ENCODE measurements at places on chromosomes 6 and 20. TPM values are rescaled to one million over a fixed set of nuclear protein-coding genes. Genes with fewer than 3 reads are reported as not detected.
A peak's percentile ranks its signal among the peaks of the same experiment; 100 is the strongest.

The RTEL1 gene
- 6.0 TPM for total RNA-seq

The C20orf96 gene
- 6.0 TPM for total RNA-seq

The DEFB124 gene
- total RNA-seq, result not detected

The ADAM33 gene
- total RNA-seq, result 18.9 TPM

The FOXF2 gene
- total RNA-seq, result not detected

The SSTR4 gene
- total RNA-seq, result not detected

GRCh38 chr6:74289884-74290283 is 593.9 kb downstream of the CD109 start:
- H3K4me3 ChIP-seq, result no peak overlapping the region
- DNase-seq, result no peak
- H3K27me3 ChIP-seq, result no peaks in the 10 kb centered on the region
- no peaks in the 10 kb centered on the region for H3K4me1 ChIP-seq
- no peak overlapping the region for H3K27ac ChIP-seq
- H3K36me3 ChIP-seq, result no peaks in the 10 kb centered on the region

DNA sequence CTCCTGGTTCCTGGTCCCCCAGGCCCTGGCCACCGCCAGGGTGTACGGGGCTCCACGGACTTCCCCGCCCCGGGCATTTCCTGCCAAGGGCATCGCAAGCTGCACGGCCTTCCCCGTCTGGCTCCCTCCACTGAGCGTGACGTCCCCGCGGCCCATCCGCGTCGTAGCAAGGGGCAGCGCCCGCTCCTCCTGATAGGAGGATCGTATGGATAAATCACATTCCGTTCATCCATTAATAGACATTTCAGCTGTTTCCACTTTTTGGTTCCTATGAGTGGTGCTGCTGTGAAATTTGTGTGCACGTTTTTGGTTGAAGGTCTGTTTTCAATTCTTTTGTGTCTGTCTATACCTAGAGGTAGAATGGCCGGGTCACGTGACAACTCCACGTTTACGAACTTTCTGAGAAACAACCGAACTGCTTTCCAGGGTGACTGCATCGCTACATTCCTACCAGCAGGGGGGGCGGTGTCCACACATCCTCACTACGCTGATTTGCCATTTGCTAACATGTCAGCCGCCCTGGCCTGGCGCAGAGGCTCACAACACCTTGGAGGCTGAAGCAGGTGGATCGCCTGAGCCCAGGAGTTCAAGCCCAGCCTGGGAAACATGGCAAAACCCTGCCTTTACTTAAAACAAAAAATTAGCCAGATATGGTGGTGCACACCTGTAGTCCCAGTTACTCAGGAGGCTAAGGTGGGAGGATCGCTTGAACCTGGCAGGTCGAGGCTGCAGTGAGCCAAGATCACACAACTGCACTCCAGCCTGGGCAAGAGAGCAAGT is 37.7 kb downstream of the KCNQ2 start:
- peak; percentile 90 for DNase-seq
- H3K27me3 ChIP-seq, result no peaks in the 10 kb centered on the region
- no peak overlapping the region for H3K4me3 ChIP-seq
- no peaks in the 10 kb centered on the region for H3K36me3 ChIP-seq
- no peaks in the 10 kb centered on the region for H3K4me1 ChIP-seq
- no peak overlapping the region for H3K27ac ChIP-seq

DNA sequence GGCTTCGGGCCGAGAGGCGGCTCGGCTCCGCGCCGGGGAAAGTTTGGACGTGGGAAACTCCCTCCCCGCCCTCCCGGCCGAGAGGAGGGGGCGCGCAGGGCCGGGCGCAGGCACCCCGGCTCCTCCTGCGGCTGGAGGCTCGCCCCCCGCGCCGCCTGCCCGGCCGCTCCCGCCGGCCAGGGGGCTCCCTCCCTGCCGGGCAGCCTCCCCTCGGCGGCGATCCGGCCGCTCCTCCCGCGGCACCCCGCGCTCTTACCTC is 370 bp downstream of the CDH22 start:
- peaks cover 98% of the 10 kb centered on the region for H3K27me3 ChIP-seq
- no peak for DNase-seq
- H3K27ac ChIP-seq, result no peak overlapping the region

DNA sequence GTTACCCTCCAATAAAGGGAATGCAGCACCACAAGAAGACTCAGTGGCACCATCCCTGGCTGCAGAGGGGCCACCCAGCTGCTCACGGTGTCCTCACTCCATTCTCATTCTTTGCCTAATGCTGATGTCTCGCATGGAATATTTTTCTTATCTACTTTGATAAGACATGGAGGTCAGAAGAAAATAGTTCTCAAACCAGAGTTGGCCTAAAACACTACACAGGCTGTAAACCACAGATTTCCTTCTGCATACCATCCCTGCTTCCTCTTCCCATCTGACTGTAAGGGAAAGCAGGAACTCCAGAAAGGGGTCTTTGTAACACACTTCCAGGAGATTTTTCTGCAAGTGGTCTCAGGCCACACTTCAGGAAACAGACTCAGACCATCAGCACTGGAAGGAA is 43.1 kb upstream of the CD93 start:
- no peak overlapping the region for H3K27ac ChIP-seq
- peaks cover 4% of the 10 kb centered on the region for H3K4me1 ChIP-seq
- H3K4me3 ChIP-seq, result no peak overlapping the region
- no peak for DNase-seq
- no peaks in the 10 kb centered on the region for H3K27me3 ChIP-seq

GRCh38 chr6:88494401-88495140 is 328.4 kb upstream of the CNR1 start:
- no peaks in the 10 kb centered on the region for H3K36me3 ChIP-seq
- DNase-seq, result no peak
- H3K27me3 ChIP-seq, result no peaks in the 10 kb centered on the region
- no peak overlapping the region for H3K27ac ChIP-seq
- H3K4me1 ChIP-seq, result peaks cover 33% of the 10 kb centered on the region

GRCh38 chr20:3867802-3868201 is 21.2 kb downstream of the MAVS start:
- H3K27me3 ChIP-seq, result no peaks in the 10 kb centered on the region
- no peak overlapping the region for H3K4me3 ChIP-seq
- H3K36me3 ChIP-seq, result no peaks in the 10 kb centered on the region
- no peak overlapping the region for H3K27ac ChIP-seq
- H3K4me1 ChIP-seq, result no peaks in the 10 kb centered on the region
- DNase-seq, result no peak

GRCh38 chr20:31764641-31765305 is 25.7 kb downstream of the TPX2 start:
- no peaks in the 10 kb centered on the region for H3K4me1 ChIP-seq
- DNase-seq, result no peak
- H3K36me3 ChIP-seq, result peaks cover 15% of the 10 kb centered on the region

DNA sequence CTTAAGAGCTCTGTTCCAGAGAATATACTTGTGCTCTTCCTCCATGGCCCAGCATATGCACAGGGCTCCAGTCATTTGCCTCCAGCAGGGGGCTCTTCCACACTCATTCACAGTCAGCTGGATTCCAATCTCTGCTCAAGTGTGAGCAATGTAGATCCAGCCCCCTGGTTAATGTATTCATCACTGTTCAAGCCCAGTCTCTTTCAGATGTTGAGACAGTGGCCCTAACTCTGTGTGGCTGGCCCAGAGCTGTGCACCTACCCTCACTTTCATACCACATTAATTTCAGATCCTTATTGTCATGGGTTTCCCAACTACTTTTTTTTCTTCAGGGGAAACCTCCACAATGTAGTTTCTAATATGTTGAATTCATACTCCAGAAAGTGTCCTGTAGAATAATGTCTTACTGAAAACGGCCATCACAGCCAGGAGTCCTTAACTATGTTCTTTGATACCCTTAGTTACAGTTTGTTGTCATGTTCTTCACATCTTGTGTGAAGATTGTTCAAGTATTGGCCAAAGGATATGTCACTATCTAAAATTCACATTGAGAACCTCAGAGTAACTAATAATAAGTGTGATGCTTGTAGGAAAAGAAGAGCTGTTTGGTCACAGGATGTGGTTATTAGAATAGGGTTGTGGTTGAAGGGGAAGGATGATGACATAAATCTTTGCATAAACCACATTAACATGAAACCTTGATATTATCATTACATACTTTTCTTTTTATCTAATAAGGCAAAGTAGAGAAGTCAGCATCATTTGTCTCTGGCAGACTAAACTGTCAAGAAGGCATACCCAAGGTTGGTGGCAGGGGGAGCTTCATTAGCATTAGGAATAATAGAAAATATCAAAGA is 14.4 kb upstream of the HLA-DQA1 start:
- DNase-seq, result peak; percentile 87
- no peaks in the 10 kb centered on the region for H3K4me1 ChIP-seq
- no peak overlapping the region for H3K27ac ChIP-seq
- H3K36me3 ChIP-seq, result no peaks in the 10 kb centered on the region

- no peaks in the 10 kb centered on the region for H3K4me1 ChIP-seq
- no peaks in the 10 kb centered on the region for H3K27me3 ChIP-seq
- no peaks in the 10 kb centered on the region for H3K36me3 ChIP-seq
- no peak overlapping the region for H3K27ac ChIP-seq
- H3K4me3 ChIP-seq, result no peak overlapping the region
Observed at GRCh38 chr20:52484438-52484837, 292.9 kb upstream of the ZFP64 start.

DNA sequence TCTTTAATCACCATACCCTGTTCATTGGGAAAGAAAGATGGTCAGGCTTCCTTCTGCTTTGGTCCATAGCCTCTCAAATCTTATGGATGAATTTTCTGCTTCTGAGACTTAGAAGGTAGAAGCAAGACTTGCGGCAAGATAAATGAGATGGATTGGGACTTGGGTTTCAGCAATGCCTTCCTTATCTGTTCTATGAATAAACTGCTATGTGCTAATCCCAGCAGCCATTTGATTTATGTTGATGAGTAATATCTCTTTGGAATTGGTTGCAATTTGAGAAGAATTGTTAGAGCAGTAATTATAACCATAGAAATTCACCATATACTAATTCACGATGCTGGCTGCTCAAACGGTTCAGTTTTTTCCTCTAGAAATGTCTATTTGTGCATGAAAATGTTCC is 48.3 kb downstream of the TXLNB start:
- DNase-seq, result no peak
- no peaks in the 10 kb centered on the region for H3K36me3 ChIP-seq
- H3K27ac ChIP-seq, result no peak overlapping the region
- H3K4me3 ChIP-seq, result no peak overlapping the region
- H3K27me3 ChIP-seq, result no peaks in the 10 kb centered on the region

DNA sequence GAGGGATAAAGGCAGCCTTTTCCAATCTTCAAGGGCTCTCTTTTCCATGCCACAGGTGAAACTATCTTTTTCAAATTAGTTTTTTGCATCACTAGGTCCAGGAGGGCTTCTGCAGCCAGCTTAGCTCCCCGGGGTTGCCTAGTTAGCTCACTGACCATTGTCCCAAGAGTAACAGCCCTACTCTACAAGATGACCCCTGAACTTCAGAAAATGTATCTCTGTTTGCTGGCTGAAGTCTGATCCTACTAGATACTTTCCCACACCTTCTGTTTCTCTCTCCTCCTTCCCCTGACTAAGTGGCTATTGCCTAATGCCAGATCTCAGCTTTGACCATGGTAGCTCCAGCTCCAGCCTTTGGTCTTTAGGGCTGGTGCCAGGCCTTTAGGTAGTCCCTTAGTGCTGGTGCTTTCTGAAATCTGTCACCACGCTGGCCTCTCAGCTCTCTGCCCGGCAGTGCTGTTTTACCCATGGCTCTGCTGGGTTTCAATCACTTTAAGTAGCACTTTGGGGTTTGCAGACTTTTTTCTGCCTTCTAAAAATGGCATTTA is 255.1 kb downstream of the RNGTT start:
- no peaks in the 10 kb centered on the region for H3K27me3 ChIP-seq
- no peak overlapping the region for H3K27ac ChIP-seq
- no peak overlapping the region for H3K4me3 ChIP-seq
- H3K4me1 ChIP-seq, result no peaks in the 10 kb centered on the region

GRCh38 chr6:14638435-14638905 is 520.9 kb downstream of the CD83 start:
- peaks cover 76% of the 10 kb centered on the region for H3K4me1 ChIP-seq
- H3K27me3 ChIP-seq, result no peaks in the 10 kb centered on the region
- no peaks in the 10 kb centered on the region for H3K36me3 ChIP-seq
- H3K27ac ChIP-seq, result no peak overlapping the region
- H3K4me3 ChIP-seq, result peak overlapping the region; percentile 31
- DNase-seq, result no peak

- H3K4me3 ChIP-seq, result peak overlapping the region; percentile 61
- peaks cover 35% of the 10 kb centered on the region for H3K27me3 ChIP-seq
- H3K4me1 ChIP-seq, result peaks cover 18% of the 10 kb centered on the region
- H3K27ac ChIP-seq, result no peak overlapping the region
Observed at GRCh38 chr6:62283796-62284411, 2.1 kb downstream of the KHDRBS2 start.

DNA sequence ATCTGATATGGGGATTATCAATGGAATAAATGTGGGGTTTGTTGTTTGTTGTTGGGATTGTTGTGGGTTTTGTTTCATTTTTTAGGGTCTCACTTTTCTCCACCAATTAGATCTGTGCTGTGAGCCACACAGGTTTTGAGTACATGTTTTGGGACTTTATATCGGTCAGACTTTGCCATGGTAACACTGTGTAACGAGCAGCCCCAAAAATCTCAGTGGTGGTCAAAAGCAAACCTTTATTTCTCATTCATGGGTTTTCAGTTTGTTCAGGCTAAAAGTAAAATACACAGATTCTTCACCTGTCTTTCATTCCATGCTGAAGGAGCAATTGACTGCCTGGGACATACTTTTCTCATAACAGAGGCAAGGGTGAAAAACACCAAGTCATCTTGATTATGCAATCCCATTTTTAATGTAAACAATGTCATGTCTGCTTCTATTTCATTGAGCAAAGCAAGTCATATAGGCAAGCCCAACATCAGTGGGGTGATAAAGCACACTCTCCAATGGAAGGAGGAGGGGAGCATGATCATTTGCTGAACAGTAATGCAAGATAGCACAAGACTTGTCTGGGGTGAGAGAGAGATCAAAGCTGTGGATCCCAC is 101.1 kb upstream of the PLCB4 start:
- no peak overlapping the region for H3K27ac ChIP-seq
- H3K36me3 ChIP-seq, result no peaks in the 10 kb centered on the region
- no peak overlapping the region for H3K4me3 ChIP-seq
- H3K4me1 ChIP-seq, result peaks cover 5% of the 10 kb centered on the region
- H3K27me3 ChIP-seq, result no peaks in the 10 kb centered on the region
- no peak for DNase-seq

DNA sequence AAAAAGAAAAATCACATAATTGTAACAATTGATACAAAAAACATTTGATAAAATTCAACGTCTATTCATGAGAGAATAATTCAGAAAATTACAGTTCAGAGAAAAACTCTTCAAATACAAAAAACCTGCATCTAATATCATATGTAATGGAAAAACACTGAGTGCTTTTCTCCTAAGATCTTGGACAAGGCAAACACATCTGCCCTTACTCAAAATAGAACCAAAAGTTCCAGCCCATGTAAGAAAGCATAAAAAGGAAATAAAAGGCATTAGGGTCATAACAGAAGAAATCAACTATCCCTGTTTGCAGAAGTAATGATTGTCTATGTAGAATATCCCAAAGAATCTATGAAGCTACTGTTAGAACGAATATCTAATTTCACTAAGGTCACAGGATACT is 721.4 kb downstream of the RFPL4B start:
- H3K36me3 ChIP-seq, result no peaks in the 10 kb centered on the region
- no peaks in the 10 kb centered on the region for H3K27me3 ChIP-seq
- no peak overlapping the region for H3K4me3 ChIP-seq
- H3K27ac ChIP-seq, result no peak overlapping the region
- peaks cover 11% of the 10 kb centered on the region for H3K4me1 ChIP-seq

Measured in neural progenitor cell (in vitro differentiated cells).